ENCODE measurements at places on chromosomes 7 and 10.
A peak's percentile ranks its signal among the peaks of the same experiment; 100 is the strongest.

DNA sequence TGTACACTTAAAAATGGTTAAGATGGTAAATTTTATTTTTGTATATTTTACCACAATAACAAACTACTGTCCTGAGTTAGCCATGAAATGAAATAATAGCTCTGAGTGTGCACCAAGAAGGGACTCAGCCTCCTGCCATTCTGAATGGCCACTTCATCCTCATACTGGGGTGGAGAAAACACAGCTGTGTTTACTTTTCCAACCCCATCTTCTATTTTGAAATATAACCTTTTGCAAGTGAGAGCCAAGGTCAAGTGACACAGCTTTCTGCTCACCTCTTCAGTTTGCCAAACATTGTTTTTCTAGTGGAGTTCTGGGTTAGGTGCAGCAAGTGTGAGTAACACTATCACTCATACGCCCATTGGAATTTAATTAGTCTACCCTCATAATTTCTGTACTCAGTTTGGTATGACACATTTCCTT is 107.4 kb upstream of the GLCCI1 start:
- no peak for DNase-seq

- DNase-seq, result peak; percentile 78
Measured at GRCh38 chr7:5428478-5429252, 5.0 kb upstream of the TNRC18 start.

DNA sequence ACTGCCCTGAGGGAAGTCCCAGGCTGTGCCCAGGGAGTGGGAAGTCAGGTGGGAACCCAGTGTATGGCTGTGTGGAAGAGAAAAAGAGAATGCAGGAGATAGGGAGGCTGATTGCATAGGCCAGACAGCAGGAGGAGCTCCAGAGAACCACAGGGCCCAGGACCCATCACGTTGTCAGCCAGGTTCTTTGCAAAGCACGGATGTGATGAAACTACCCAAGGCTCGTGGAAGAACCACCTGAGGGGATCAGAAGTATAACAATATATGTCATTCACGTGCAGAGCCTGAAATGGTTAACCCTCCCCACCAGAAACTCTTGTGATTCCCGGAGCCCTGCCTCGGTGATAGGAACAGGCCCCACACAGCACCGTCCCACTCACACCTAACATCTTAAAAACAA is 83.6 kb downstream of the LARP4B start:
- DNase-seq, result no peak

GRCh38 chr10:1475098-1475591 is 262.2 kb downstream of the ADARB2 start:
- DNase-seq, result no peak

DNA sequence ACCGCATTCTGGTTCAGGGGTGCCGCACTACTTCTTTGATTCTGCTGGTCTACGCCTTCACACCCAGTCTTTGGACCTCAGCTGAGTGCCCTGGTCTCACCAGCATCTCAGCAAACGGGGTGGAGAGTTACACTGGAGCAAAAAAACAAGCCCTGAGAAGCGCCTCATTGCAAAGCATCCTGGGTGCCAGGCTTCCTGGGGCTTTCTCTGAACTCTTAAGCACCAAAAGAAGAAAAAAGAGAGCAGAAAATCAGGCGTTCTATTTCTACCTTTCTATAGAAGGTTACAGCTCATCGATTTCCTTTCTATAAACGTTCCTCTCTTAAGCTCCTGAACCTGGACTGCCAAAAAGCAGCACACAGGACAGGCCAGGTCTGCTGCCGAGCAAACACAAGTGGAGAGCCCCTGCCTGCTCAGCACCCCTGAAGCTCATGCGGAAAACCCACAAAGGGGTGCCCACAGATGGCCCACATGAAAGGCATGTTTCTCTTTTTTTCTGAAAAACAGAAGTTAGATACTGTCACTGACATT is 217.9 kb downstream of the SFMBT2 start:
- DNase-seq, result no peak

DNA sequence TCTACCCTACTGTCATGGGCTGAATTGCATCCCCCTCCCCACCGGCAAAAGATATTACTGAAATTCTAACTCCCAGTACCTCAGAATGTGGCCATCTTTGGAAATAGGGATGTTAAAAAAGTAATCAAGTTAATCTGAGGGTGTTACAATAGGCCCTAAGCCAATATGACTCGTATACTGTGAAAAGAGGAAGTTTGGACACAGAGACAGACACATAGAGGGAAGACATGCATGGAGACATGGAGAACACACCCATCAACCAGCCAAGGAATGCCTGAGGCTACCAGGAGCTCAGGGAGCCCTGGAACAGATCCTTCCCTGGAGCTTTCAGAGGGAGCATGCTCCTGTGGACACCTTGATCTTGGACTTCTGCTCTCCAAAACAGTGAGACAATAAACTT is 138.2 kb upstream of the ADO start:
- DNase-seq, result peak; percentile 58

- peak; percentile 3 for DNase-seq
Measured at GRCh38 chr7:123823898-123824753, 20.8 kb upstream of the HYAL4 start.

DNA sequence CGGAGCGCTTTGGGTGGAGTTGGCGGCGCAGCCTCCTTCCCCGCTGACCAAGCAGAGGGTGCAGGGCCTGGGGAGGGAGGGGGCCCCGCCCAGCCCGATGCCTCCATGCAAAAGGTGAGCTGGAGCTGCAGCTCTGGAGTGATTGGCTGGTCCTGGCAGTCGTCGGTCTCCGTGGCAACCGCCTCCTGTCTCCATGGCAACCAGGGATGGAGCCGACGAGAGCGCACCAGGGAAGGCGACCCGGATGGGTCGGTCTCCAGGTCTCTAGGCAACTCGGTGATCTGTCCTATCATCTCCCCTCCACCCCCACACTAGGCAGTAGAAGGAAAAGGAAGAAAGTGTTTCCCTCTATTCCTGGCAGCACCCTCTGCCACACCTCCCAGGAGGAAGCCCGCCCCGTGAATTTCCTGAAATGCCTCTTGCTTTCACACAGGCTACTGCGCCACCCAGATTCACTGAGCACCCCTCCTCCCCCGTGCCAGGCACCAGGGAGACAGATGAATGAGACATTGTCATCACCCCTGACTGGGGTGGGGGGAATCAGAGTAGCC is 647 bp upstream of the NACAD start:
- DNase-seq, result peak; percentile 29

DNA sequence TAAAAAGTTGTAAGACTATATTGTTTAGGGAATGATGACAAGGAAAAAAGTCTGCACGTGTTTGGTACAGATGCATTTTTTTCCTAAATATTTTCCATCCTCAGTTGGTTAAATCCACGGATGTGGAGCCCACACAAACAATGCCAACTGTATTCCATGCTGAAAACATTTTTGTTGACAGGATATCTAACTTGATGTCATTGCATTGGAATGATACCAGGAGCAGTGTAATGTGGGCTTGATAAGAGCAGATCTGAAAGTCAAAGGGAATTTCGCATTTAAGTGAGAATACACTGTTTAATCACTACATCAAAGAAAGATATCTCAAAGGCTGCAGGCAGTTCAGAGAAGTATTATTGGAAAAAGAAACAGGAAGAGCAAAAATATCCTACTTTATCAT is 49.5 kb upstream of the TMEM140 start:
- DNase-seq, result no peak

- DNase-seq, result no peak
Measured at GRCh38 chr10:59585046-59585700, 124.5 kb downstream of the SLC16A9 start.

- DNase-seq, result no peak
Measured at GRCh38 chr7:116316838-116317628, 106.7 kb downstream of the TES start.

DNA sequence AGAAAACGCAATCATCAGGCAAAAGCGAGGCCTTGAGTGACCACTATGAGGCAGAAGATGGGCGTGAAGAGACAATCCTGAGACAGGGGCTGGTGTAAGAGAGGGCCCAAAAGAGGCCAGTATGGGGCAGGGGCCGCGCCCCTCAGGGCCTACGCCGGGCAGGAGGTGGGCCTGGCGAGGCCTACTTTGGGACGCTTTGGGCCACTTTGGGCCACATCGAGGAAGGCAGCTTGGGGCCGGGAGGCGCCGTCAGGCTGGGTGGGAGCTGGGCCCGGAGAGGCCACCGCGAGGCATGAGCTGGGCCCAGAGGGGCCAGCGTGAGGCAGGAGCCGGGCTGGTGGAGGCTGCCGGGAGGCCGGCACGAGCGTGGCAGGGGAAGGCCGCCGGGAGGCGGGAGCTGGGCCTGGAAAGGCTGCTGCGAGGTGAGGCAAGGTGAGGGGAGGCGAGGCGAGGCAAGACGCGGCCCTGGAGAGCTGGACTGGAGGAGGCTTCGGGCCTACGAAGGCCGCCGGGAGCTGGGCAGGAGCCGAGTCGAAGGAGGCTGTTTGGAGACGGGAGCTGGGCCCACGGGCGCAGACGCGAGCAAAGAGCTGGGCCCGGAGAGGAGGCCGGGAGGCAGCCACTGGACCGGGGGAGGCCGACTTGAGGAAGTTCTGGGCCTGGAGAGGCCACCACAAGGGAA is 171.3 kb downstream of the TPST1 start:
- no peak for DNase-seq

DNA sequence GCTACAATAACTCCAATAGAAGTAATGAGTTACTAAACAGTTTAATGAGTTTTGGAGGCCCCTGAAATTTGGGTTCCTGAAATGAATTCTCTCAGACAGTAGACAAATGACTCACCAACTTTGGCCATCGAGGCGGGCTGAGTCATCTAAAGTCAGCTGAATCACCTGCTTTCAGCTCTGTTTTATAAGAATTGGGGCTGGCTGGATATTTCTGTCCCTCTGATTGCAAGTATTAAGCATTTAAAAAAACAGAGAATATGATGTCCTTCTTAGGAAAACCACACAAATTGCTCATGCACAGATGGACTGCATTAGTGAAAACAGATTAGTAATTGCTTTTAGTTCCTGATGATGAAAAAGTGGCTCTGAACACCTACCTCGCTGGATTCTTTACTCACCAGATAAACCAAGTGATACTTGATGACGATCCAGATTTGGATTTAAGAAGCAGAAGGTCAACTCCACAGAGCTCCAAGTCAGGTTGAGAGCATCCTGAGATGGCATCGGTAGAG is 59.1 kb downstream of the ZNF365 start:
- no peak for DNase-seq

- DNase-seq, result no peak
Measured at GRCh38 chr10:35412003-35412723, 75.9 kb downstream of the CCNY start.

DNA sequence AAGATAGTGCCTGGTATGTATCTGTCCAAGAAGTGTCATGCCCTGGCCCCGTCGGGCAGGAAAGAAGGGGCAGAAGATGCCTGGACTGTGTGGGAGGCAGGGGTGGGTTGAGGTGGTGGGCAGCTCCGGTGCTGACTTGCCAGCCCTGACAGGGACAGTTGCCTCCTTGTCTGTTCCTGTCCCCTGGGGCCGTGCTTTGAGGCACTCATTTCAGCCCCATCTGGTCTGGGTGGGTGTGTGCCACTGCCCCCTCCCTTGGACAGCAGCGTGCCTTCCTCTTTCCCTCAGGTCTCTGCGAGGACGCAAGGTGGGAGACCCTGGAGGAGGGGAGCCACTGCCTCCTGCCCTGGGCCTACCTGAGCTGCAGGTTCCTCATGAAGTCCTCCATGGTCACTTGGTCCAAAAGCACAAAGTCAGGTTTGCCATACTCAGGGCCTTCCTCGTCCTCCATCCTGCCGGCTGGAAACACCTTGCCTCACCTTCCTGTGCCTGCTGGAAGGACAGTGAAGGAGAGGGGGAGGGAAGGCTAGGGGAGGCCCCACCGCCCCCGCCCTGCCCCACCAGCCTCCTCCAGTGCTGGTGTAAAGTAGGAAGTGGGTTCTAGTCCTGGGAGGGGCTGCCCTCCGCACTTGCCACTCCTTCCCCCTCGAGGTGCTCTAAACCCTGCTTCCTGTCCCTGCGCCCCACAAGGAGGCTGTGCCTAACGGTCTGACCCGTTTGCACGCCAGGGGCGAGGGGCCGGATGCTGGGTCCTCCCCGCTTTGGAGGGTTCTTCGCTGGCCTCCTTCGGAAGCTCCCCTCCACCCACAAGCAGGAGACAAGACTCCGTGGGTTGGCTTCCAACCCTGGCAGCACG is at the start of gene MYO1G:
MYO1G (minus strand) TSS at position 505 of the 856 bp plus-strand sequence; CDS start at position 451, 54 bp downstream.
- peak; percentile 99 for DNase-seq

GRCh38 chr10:127863231-127863825 is 29.4 kb downstream of the CLRN3 start:
- DNase-seq, result peak; percentile 45

DNA sequence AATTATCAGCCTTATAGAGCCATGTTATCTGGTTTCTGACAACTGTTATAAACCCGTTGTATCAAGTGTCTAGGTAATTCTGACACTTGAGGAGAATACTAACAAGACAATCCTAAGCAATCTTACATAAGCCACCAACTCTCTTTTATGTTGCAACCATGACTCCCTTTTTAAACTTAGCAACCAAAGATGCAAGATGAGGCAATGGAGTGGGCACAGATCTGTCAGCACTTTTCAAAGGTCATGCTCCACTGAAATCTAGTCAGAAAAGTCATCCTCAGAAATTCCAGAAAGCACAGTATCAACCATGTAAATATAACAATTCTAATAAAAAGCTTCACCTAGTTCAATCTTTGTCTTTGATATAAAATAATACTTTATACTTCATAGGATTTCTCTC is 77.0 kb upstream of the SEMA3A start:
- DNase-seq, result no peak

- no peak for DNase-seq
Measured at GRCh38 chr7:95047291-95047690, 139.9 kb downstream of the PPP1R9A start.

GRCh38 chr10:68987611-68988010 is 992 bp upstream of the KIFBP start:
- DNase-seq, result no peak

- no peak for DNase-seq
Measured at GRCh38 chr7:155885167-155886155, 73.2 kb upstream of the SHH start.

- no peak for DNase-seq
Measured at GRCh38 chr10:8245131-8245813, 190.8 kb downstream of the GATA3 start.

DNA sequence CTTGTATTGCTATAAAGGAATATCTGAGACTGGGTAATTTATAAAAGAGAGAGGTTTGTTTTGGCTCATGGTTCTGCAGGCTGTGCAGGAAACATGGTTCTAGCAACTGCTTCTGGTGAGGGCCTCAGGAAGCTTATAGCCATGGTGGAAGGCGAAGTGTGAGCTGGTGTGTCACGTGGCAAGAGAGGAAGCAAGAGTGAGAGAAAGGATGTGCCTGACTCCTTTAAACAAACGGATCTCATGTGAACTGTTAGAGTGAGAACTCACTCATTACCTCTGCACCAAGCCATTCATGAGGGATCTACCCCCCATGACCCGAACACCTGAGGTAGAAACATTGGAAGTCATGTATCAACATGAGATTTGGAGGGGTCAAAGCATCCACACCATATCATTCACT is 7.7 kb upstream of the ITPRIP start:
- no peak for DNase-seq

- DNase-seq, result no peak
Measured at GRCh38 chr7:100952641-100953040, 3.3 kb downstream of the MUC3A start.

- no peak for DNase-seq
Measured at GRCh38 chr7:47191876-47192291, 390.0 kb downstream of the TNS3 start.

All from KBM-7 (cell line).